NCI-H524 (cell line): ENCODE measurements at places on chromosomes 5 and 9.

DNA sequence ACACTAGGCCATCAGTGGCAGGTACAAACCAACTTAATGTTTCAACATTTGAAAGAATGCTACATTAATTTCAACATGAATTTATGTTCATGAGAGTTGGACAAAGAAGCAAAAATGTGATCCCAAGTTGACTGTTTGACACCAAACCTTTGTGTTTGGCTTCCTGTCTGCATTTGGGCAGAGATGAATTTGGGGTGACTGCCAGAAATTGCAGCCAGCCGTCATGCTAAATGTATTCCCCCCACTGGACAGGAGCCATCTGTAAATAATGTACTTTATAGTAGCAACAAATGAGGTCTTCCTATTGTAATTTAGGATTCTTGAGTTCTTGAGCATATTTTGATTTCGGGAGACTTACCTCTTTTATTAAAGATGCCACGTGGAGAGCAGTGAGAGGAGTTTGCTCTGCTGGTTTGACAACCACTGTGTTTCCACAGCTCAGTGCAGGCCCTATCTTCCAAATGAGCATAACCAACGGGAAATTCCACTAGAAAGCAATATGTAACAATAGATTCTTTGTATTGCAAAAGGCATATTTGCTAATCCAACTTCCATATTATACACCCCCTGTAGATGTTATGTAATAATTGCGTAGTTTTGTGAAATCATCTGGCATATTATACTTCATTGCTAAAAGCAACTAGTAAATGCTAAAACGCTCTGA lies 27.6 kb downstream of the ALDH1A1 start:
- DNase-seq, result no peak

DNA sequence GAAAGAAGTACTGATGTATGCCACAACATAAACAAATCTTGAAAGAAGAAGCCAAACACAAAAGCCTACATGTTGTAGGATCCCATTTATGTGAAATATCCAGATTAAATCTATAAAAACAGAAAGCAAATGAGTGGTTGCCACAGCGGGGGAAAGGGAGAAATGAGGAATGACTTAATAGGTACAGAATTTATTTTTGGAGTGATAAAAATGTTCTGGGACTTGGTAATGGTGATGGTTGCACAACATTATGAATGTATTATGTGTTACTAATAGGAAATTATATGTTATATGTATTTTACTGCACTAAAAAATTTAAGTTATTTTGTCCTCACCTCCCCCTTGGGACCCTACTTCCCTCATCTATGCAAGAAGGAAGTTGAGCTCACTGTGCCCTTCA lies 16.4 kb upstream of the TTC1 start:
- DNase-seq, result no peak

GRCh38 chr5:165809914-165810313 lies 2304.5 kb downstream of the MAT2B start:
- no peak for DNase-seq

GRCh38 chr9:119898316-119898715 lies 529.1 kb upstream of the BRINP1 start:
- no peak for DNase-seq

- DNase-seq, result no peak
Observed at GRCh38 chr5:116492776-116493175, 81.8 kb downstream of the SEMA6A start.

DNA sequence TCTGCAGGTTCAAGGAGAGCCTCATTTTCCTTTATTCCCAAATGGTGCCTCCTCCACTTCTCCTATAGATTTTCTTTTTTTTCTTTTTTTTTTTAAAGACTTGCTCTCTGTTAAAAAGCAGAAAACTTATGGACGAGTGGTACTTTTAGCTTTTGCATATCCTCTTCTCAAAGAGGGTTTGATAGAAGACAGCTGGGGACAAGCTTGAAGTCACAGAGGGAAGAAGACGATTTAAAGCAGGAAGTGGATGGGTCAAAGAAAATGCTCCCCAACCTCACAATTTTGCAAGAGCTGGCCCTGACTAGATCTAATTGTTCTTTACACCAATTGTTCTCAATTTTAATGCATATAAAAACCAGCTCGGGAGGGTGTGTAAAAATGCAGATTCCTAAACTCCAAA lies 48.9 kb downstream of the APBA1 start:
- no peak for DNase-seq
